ENCODE measurements at places on chromosomes 7 and 10.

GRCh38 chr7:108528183-108528712 lies 2.3 kb upstream of the PNPLA8 start:
- no peak for DNase-seq

GRCh38 chr7:28155019-28155660 lies 25.5 kb downstream of the JAZF1 start:
- DNase-seq, result peak; percentile 41

GRCh38 chr7:144414815-144415214 lies 11.3 kb upstream of the NOBOX start:
- no peak for DNase-seq

DNA sequence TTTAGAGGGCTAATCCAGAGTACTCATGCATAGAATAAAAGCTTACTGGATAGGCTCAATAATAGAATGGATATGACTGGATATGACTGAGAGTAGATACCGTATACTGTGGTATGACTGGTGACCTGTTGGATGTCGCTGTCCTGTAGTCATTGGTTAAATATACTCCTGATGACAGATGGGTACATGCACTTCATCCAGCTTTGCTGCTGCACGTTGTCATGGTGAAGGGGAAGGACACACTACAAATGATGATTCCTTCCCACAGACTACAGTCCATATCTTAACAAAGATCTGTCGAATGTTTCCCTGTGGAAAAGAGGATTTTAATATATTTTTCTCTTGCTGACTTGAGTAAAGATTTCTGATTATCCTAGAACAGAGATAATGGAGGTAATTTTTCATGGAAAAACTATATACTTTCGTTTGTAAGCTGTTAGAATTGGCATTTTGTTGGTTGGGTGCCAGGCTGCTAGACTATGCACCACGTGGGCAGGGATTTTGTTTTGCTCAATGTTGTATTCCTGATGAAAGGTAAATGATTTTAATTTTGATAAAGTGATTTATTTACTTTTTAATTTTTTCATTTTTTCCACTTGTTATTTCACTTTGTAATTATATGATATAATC lies 97.3 kb downstream of the PPP1R9A start:
- DNase-seq, result peak; percentile 6

DNA sequence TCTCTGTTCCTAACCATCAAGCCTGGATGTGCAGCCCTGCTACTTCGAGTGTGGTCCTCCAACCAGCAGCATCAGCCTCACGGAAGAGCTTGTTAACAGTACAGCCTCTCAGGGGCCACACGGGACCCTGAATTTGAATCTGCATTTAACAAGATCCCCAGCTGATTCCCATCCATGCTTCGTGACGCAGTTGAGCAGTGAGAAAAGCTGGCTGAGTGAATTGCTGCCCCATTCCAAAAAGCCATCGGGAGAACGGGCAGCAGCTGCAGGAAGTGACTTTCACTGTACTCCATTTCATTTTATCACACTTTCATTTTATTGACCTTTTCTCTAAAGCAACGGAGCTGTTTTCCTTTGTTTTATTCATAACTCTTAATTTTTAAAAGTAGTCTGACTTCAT lies 22.5 kb downstream of the FAM171A1 start:
- peak; percentile 17 for DNase-seq

DNA sequence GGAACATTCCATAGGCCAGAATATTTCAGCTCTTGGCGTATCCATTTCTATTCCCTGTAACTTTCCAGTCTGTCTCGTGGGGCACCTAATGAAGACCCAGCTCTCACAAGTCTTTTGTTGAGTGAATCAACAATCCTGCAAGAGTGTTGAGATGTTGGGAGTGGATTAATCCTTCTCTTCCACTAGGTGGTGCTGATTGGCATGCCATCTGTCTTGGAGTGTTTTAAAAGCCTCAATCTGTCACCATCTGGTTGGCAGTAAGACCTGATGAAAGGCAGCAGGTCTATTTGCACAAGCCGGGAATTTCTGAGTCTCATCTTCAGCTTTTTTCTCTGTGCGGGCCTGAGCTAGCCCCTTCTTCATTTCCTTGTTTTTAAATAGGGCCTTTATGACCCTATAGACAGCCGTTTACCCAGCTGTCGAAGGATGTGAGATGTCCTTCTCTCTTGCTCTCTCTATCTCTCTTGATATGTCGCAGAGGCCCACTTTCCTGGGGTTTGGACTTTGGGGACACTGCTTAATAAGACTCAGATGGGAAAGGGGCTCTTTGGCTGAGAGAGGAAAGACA lies 180.5 kb downstream of the ZNF365 start:
- DNase-seq, result peak; percentile 76

- DNase-seq, result no peak
Measured at GRCh38 chr10:7036951-7037350, 373.9 kb downstream of the SFMBT2 start.

DNA sequence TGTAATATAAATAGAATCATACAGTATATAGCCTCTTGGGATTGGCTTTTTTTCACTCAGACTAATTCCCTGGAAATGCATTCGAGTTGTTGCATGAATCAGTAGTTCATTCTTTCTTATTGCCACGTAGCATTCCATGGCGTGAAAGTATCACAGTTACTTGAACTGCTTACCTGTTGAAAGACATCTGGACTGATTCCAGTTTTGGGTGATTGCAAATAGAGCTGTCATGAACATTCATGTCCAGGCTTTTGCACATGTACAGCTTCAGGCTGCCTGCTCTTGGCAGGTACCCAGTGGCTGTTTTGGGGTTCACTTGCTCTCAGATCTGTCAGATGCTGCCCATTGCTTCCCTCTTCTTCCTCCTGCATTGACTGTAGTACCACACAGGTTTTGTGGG lies 54.9 kb downstream of the LRGUK start:
- DNase-seq, result no peak

GRCh38 chr7:47416492-47417480 lies 165.1 kb downstream of the TNS3 start:
- DNase-seq, result no peak

DNA sequence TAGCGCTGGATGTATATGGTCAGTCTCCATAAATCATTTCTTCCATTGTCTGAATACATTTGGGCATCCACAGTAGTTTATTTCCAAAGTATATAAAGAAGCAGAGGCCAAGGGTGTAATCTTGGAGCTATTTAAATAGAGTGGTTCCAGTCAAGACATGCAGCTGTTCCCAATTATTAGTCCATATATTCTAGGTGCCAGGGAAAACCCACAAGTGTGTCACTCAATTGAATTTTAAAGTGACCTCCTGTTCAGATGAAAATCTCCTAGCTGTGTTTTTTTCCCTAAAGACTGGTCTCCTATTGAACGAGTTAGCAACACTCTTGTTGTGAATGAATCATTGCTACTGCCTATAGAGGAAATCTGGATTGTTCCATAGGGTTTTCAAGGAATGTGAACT lies 260.2 kb upstream of the BMPER start:
- peak; percentile 79 for DNase-seq

- DNase-seq, result no peak
Measured at GRCh38 chr10:69093933-69094332, 6.0 kb downstream of the SRGN start.

DNA sequence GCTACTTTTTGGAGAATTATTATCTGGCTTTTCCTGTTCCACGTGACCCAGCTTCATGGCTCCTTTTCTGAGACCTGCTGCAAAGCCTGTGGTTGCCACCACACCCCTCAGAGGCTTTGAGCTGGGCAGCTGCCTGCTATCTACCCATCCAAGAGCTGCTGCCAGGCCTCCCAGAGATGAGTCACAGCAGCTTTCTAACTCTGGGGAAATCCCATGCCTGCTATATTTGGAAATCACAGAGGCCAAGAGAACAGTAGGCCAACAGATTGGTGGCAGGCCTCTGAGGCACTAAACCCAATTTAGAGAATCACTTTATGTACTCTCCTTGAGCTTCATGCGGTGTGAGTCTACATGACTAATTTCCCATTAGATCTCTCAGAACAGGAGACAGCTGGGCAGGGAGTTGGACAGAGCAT lies 35.2 kb downstream of the SGCE start:
- DNase-seq, result peak; percentile 88

GRCh38 chr10:72106154-72106849 lies 18.0 kb upstream of the SPOCK2 start:
- no peak for DNase-seq

DNA sequence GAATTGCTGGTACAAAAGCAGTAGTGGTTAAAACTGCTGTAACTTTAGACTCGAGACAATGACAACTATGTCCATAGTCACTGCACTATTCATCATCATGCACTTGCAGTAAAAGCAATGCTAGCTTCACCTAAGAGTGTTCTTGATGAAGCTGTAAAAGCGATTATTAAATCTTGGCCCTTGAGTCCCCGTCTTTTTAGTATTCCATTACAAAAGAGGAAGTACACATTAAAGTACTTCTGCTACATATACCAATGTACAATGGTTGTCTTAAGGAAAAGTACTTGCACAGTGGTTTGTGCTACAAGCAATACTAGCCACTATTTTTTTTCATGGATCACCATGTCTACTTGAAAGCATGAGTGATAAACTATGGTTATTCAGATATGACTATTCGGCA lies 78.3 kb downstream of the ATAD1 start:
- DNase-seq, result no peak

DNA sequence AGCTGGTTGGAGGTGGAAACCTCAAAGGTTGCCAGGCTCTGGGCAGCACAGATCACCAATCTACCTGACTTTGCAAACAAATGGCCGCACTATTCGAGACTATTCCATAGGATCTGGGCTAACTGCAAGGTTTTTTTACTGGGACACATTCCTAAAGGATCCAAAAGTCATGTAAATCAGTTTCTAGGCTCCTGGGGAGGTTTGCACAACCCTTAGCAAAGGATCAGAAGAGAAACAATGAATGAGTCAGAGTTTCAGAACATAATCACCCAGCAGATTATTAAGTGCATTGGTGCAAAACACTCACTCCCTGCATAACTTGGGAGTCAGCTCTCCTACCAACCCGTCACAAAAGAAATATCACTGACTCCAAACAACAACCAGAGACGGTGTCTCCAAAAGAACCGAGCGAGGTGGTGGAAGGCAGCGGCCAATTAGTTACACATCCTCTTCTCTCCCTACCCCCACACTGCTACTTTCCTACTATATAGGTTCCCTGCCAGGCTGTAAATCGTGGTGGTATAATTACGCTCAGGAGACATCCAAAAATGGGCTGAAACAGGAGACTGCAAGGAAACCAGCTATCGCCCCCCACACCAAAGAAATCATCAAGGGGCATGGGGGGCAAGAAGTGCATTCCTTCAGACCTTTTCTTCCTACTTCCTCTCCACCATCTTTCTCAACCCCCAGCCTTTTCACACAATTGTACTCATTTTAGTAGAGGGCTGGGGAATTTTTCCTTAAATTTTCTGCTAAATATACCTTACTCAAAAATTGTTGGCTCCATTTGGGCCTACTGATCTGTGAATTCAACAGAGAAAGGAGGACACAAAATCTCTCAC lies 3.2 kb downstream of the UBE2H start:
- peak; percentile 90 for DNase-seq

GRCh38 chr10:121263431-121263783 lies 334.8 kb downstream of the FGFR2 start:
- no peak for DNase-seq

DNA sequence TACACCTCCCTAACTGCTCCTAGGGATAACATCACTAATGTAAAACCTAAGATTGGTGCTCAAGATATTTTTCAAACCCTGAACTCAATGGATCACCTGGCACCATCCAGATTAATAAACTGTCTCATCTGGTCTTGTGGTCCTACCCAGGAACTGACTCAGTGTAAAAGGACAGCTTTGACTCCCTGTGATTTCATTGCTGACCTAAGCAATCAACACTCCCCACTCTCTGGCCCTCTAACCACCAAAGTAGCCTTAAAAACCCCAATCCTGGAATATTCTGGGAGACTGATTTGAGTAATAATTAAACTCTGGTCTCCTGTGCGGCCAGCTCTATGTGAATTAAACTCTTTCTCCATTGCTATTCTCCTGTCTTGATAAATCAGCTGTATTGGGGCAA lies 6.2 kb upstream of the USP54 start:
- DNase-seq, result peak; percentile 8

All from fibroblast of skin of right quadriceps (primary cell).